ENCODE measurements at places on chromosomes 2 and 18. TPM values are rescaled to one million over a fixed set of nuclear protein-coding genes. Genes with fewer than 3 reads are reported as not detected.

SIX3 gene
- not detected for total RNA-seq

GRCh38 chr2:29193111-29193510, 77.9 kb downstream of the CLIP4 start:
- no peak for DNase-seq

MEP1B gene
- total RNA-seq: not detected

DNA sequence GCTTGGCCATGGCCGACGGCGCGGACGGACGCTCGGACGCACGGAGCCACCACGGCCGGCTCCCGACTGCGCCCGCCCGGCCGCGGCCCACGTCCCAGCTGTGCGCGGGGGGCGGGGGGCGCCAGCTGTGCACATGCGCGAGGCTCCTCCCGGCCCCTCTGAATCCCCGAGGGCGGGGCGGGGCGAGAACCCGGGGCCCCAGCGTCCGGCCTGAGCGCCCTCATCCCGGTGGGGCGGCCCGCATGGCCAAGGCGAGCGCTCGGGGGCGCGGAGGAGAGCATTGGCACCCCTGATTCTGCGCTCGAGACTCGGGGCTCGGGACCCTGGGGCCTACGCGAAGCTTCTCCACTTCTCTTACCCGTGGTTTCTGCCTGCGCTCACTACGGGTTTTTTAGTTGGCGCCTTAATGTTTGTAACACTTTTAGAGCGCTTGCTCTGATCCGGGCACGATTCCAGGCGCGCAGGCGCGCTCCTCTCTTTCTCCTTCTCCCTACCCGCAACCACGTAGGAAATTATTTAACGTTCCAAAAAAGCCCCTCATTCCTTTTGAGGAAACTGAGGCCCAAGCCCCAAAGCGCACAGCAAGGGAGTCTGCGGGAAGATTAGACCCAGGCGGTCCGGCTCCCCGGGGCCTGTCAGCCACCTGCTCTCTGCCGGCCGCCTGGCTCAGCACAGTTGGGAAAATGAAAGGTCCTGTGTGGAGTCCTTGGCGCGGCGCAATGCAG, at the start of gene PXDN:
Gene PXDN (minus strand): TSS at position 70 of the 725 bp plus-strand sequence. CDS start 60 bp downstream, at position 10.
- peak; percentile 53 for DNase-seq

TMEM198 gene
- total RNA-seq: 1.3 TPM

SCYGR4 gene
- not detected for total RNA-seq

- DNase-seq: no peak
Measured at GRCh38 chr18:9792565-9793245, 84.6 kb downstream of the RAB31 start.

- no peak for DNase-seq
Measured at GRCh38 chr2:197310987-197311420, 424 bp upstream of the ANKRD44 start.

TRIM43 gene
- not detected for total RNA-seq

DNA sequence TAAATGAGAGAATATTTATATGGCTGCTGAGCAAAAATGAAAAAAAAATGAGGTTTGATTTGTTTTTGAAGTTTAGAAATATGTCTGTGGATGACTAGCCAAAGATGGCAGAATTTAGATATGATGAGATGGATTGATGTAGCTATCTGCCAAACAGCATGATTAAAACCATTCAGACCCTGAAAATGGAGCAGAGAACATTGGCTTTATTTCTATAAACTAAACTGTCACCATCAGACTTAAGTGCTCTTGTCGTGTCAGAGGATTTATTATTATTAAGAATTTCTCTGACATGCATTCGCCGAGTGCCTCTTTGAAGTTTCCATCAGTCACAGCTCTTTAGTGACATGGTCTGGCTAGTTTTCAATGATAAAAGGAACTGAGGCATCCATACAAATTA, 151.7 kb downstream of the LRRTM4 start:
- no peak for DNase-seq

GRCh38 chr2:45263147-45263546, 253.9 kb upstream of the SIX2 start:
- no peak for DNase-seq

DNA sequence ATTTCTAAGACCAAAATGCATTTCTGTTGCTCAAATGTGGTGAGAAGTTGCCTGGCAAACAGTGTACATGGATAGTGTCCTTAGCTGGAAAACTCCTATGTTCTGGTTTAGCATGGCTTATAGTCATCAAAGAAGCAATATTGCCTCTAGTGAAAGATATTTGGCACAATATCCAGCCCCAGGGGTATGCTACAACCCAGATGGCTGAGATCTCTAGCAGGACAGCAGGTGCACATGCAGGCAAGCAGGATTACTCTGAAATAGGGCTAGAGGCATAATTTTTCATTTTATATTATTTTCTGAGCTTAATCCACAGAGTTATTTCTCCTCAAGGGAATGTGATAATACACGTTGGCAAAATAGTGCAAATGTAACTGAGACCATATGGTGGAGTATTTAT, 34.0 kb downstream of the CCDC195 start:
- DNase-seq: no peak

GRCh38 chr2:37085731-37086147, 1.4 kb downstream of the GPATCH11 start:
- peak; percentile 51 for DNase-seq

DNA sequence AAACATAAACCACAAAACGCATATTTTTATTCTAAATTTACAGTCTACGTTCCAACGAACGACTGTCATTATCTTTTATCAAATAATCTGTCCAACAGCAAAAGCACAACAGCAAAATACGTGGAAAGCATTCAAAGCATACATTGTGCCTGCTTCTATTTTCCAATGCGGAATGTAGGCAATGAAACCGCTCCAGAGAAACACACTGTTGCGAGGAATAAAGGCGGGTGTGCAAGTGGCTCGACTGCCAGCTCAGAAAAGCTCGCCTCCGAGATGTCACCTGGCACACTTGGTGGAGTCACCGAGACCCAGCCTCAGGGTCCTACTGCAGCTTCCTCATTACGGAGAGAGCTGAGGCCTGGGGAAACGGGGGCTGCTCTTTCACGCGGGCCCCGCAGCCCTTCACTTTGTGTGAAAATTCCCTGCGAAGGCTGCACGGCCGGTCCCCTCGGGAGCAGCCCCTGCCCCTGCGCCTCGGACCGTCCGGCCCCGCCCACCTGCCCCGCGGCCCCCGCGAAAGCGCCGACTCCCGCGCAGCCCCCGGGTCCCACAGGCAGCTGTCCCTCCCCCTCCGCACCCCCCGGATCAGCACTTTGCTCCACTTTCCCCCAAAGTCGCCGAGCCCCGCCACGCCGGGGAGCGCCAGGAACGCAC, 752 bp downstream of the MGAT4A start:
- DNase-seq: no peak

LYPD6B gene
- 2.1 TPM for total RNA-seq

TUBB8B gene
- total RNA-seq: 0.68 TPM

GCA gene
- 6.4 TPM for total RNA-seq

DNA sequence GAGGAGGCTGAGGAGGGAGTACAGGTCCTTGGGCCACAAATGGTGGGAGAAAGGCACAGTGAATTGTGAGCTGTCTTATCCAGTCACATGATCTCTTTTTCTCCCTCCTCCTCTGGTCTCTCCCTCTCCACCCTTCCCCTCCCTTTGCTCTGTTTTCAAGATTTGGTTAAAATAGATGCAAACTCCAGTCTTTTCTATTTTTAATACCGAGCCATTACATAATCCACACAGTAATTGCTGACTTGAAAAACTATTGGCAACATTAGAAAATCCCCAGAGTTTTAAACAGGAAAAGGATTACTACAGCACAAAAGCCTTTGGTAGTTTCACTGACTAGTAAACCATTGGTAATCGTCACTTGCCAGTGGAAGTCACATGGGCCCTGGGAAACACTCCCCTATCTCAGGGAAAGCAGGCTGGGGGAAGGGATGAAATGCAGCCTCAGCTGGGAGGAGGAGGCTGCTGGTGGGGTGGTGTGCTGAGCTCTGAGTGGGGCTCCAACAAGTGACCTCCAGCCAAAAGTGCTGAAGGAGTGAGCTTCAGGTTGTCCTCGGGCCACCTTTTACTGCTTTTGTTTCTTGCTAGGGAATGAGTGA, 57.4 kb upstream of the PCBP1 start:
- no peak for DNase-seq

DNA sequence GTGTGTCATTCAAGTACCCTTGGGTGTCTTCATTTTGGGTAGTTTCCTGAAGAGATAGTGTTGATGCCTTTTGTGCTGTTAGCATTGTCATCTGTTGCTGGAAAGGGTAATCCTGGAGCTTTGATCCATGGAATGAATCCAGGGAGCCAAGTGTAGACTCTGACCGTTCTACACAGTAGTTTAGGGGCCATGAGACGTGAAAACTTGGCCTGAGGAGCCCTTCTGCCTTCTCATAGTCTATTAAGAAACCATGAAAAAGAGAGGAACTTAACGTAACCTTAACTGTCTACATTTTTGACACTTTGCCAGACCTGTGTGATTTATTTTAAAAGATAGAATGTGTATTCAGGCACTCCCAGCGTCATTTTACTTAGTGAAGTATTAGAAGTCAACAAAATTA, 194.0 kb downstream of the BABAM2 start:
- DNase-seq: no peak

GRCh38 chr2:38600921-38601455, 1.7 kb downstream of the HNRNPLL start:
- DNase-seq: no peak

IL1F10 gene
- not detected for total RNA-seq

OST4 gene
- total RNA-seq: 318 TPM

DNA sequence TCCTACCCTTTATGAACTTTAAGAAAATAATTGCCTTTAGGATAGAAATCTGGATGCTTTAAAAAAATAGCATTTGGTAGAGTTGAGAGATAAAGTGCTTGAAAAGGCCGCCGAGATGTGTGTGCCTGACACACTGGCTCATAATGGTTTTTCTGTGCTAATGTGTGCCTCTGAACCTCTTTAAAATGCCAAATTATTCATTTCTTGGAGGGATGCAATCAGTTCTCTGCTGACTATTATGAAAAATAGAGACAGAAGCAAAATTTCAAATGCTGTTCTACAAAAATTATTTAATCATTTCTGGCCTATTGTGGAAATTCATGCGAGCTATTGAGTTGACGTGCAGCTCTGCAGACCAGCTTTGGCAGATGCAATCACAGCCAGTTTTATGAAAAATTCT, 18.0 kb upstream of the MBP start:
- DNase-seq: no peak

- DNase-seq: no peak
Measured at GRCh38 chr18:23819001-23819400, 129.7 kb downstream of the LAMA3 start.

DNA sequence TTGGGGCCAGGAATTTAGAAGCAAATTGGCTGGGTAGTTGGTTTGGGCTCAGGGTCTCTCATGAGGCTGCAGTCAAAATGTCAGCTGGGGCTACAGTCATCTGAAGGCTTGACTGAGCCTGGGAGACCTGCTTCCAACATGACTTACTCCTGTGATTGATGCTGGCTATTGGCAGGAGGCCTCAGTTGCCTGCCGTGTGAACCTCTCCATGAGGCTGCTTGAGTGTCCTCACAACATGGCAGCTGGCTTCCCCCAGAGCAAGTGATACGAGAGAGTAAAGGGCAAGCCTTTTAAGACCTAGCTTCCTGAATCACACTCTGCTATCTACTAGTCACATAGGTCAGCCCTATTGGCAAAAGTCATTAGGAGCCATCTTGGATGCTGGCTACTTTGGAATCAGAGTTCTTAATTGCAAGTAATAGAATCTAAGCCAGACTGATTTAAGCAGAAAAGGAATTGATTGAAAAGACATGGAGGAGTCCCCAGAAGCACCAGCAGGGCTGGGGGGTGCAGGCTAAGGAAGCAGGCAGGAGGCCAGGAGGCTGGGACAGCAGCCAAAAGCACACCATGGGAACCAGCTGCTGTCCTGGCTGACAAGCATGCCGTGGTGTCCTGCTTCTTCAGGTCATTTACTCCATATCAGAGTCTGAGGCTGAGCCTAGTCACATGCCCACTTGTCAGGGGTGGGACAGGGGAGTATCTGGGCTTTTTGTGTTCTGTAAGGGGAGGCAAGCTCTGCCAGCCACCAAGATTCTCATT, 7.8 kb upstream of the GIGYF2 start:
- no peak for DNase-seq

DNA sequence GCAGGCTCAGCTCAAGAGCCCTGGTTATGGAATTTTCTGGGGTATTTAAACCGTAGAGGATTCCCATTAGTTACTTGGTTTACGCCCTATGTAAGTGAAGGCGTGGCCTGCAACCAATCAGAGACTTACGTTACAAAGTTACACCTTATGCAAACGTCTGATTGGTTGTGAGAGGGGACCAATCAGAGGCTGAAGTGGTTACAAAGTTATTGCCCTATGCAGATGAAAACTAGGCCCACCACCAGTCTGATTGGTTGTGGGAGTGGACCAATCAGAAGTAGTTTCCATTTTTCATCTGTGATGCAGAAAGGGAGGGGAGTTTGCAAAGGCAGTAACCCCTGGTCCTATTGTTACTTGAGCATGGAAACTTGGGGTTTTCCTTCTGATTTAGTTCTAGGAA, 49.1 kb downstream of the DLGAP1 start:
- no peak for DNase-seq

DNA sequence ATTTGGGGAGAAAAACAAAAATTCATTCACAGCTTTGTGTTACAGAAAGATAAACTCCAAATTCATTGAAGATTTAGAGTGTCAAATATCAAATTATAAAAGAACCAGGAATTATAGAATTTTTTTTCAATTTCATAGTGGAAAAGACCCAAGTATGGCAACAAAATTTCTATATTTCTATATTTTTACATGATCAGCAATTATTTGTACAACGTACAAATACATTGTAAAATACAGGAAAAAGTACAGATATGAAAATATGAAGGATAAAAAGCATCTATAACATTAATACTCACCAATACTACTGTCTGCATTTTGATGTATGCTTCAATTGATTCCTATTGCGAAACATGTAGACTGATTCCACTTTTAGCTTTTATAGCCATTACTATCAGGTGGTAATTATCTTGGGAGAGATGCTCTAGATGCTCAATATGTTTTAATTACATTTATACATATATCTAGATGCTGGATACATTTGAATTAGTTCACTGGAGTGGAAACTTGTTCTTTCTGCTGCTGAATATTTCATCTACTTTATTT, 4.0 kb downstream of the SH3YL1 start:
- DNase-seq: no peak

GRCh38 chr2:78646533-78647364, 378.8 kb upstream of the REG3G start:
- no peak for DNase-seq

DNA sequence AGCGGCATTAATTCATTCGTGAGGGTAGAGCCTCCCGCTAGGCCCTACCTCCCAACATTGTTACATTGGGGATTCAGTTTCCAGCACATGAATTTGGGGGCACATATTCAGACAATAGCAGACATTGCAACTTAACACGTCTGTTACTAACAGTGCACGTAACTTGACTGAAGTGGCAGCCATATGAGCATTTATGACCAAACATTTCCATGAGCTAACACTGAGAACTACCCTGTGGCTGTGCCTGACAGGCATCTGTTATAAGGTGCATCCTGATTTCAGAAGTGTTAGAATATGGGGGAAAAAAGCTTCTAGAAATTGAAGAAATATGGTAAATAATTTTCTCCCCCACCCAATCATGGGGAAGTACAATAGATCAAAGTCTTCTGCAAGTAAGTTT, 24.5 kb downstream of the MALT1 start:
- no peak for DNase-seq

Measured in mammary epithelial cell (primary cell).